ENCODE measurements at places on chromosomes 1 and 21.

- DNase-seq = no peak
Observed at GRCh38 chr1:98325646-98326440, 335.7 kb upstream of the SNX7 start.

DNA sequence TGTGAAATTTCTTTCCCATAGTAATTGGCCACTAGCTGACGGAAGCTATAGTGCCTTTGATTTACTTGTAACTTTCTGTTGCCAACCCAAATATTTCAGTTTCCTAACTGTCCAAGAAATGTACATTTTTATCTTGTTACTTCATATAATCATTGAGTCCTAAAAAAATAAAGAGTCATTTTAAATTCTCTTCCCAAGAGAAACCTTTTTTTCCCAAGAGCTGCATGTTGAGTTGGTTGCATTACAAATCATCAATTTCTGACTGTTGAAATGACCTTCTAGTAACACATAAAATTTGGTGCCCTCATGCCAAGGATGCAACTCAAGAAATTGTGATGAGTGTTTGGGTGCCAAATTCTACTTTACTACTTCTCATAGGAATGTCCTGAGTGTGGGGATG lies 61.0 kb downstream of the HMCN1 start:
- no peak for DNase-seq

- DNase-seq = no peak
Observed at GRCh38 chr1:230303822-230304221, 122.3 kb downstream of the PGBD5 start.

DNA sequence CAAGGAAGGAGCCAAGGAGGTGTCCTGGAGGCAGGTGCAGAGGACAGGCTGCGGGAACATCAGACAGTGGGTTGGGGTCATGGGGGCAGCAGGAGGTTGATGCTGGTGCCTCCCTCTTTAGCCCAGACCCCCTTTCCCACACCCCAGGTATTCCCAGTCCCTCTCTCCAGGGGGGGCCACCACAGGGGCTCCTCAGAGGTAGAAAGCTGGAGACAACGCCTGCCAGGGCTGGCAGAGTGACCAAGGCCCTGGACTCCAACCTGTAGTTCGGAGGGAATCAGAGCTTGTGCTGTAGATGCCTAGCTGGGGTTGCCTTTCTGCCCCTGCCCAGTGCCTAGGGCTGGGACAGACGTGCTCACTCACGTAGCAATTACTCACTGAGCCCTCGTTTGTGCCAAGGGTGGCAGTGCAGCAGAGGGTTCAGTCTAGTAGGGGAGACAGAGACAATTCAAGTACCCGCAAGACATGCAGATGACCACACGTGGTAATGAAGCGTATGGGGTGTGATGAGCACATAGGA lies 148.2 kb downstream of the PTPRU start:
- no peak for DNase-seq

DNA sequence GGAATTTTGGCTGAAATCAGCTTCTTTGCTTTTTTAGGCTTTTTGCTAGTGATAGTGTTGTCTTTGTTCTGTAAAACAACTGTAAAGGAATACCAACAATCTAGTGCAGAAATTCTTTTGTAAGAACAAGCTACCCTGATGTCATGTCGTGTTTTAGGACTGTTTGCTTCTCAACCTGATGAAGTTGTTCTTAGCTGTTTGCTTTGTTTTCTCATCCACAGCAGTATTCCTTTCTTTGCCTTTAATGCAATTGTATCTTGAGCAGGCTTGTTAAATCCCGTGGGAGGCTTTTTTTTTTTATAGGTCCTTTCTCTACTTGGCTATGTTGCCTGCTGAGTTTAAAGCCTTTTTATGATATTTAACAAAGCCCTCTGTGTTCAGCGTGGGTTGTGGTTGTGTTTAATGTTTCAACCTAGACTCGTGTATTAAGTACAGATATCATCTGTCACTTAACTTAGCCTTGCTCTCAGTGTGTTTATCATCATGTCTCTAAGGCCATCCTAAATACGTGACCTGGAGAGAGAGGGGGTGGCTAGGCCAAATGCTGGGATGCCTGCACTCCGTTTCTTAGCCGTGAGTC lies 31.6 kb downstream of the ADARB1 start:
- no peak for DNase-seq

DNA sequence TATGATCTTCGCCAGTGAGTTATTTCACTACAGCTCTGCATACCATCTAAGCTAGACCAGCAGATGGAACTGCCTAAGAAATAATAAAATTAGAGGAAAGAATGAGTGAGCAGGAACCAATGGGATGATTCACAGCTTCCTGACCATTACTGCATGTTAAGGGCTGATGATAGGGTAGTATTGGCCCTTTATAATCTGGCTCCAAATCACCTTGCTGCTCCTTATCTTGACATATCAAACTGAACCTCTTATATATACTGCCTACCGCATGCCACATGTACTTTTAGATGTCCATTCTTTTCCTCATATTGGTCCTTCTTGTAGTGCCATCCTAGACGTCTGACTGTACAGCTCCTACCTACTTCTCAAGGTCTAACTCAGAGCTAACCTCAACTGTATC lies 524.4 kb downstream of the DPYD start:
- DNase-seq = no peak

DNA sequence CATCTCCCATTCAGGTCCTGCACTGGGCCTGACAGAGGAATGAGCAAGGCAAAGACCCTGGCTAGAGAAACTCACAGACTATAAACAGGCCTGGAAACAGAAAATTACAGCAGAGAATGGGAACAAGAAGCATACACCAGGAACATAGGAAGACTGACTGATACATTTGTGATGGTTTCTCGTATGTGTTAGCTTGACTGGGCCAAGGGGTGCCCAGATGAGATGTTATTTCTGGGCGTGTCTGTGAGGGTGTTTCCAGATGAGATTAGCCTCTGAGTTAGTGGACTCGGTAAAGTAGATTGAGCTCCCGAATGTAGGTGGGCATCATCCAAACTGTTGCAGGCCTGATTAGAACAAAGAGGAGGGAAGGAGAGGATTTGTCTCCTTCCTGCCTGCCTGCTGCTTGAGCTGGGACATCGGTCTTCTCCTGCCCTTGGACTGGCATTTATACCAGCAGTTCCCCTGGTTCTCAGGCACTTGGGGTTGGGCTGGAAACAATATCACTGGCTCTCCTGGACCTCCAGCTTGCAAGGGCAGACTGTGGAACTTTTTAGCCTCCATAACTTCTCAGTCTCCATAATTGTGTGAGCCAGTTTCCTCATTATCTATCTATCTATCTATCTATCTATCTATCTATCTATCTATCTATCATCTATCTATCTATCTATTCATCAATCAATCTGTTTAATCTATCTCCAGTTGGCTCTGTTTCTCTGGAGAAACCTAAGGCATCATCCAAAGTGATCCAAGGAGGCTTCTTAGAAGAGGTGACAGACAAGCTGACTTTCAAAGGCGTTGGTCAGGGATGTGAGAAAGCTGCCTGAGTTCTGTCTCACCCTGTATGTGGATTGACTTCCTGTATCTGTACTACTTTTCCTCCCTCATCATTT lies 9.7 kb upstream of the FOXO6 start:
- DNase-seq = no peak

GRCh38 chr1:226973371-226973897 lies 33.3 kb downstream of the COQ8A start:
- DNase-seq = no peak

- DNase-seq = no peak
Observed at GRCh38 chr1:167463875-167464575, 54.3 kb downstream of the CD247 start.

GRCh38 chr1:204584699-204585372 lies 68.6 kb downstream of the MDM4 start:
- no peak for DNase-seq

DNA sequence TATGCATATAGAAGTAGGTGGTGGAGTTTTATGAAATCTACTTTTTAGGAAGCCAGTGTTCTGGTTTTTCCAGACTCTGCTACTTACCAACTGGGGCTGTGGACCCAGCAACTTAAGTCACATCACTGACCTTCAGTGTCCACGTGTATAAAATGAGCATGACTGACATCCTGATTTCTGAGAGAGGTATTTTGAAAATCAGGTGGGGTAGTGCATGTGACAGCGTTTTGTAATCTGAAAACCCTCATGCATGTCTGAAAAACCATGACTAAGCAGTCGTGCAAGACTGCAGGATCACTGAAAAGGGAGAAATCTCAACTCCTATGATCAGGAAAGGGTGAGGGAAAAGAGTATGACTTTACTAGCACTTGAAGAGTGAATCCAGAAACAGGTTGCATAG lies 26.1 kb downstream of the CR1L start:
- DNase-seq = no peak

- DNase-seq = no peak
Observed at GRCh38 chr21:44279354-44280260, 6.1 kb upstream of the AIRE start.

DNA sequence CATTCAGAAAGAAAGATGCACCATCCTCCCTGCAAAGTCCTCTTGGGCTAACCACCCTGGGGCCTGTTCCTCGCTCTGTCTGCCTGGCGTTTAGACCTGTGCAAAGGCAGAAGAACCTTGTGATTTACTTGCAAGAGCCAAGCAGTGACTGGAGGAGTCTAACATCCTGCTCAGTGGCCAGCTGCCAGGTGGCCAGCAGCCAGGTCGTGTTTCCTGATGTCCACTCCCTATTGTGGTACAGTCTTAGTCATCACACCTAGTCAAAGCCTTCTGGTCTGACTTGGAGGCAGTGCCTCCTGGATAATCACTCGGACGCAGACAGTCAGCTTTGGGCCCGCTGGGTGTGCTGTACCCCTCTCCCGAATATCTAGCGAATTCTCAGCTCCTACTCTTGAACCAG lies 118.1 kb downstream of the PGBD5 start:
- DNase-seq = no peak

GRCh38 chr1:205344066-205344928 lies 12.4 kb downstream of the KLHDC8A start:
- peak; percentile 11 for DNase-seq

- no peak for DNase-seq
Observed at GRCh38 chr1:27166351-27166802, 11.5 kb upstream of the SLC9A1 start.

GRCh38 chr1:30109853-30110252 lies 613.5 kb downstream of the MATN1 start:
- no peak for DNase-seq

DNA sequence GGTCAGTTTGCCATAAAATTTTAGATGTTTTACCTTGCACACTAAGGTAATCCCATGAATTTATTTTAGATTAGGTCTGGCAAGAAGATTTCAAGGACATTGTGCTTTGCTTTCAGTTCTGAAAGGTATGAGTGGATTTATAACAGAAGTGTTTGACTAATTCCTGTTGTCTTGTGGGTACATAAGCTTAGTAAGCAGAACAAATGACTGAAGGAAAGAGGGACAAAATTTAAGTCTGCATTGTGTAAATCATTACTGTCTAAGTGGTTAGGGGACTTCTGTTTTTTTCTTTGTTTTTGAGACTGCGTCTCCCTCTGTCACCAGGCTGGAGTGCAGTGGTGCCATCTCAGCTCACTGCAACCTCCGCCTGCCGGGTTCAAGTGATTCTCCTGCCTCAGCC lies 60.1 kb downstream of the PKN2 start:
- DNase-seq = no peak

DNA sequence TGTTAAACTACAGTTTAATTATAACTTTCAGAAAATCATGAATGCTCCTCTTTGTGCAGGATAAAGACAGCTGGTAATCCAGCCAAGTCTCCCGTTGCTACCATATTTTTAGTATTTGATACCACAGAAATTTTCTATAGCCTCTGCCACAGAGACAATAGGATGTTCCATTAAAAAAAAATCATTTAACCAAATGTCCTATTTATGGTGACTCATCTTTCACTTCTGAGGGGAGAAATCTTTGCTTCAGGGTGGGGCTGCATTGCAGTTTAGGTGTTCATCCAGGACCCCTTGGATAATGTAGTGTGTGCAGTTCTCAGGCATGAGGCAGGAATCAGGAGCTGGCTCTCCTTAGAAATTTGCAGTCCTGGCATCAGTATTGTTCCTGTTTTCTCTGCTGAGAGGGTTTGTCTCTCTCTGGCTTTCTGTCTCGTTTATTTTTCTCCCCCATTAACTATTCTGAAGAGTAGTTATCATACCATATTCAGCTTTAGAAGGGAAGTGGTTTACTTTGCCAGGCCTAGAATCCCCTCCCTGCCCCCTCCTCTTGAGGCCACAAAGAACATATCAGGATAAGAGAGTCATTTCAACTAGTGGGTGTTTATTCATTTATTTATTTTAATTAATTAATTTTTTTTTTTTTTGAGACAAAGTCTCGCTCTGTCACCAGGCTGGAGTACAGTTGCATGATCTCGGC lies 3.1 kb downstream of the PRUNE1 start:
- no peak for DNase-seq

GRCh38 chr1:59520194-59520593 lies 223.3 kb downstream of the FGGY start:
- DNase-seq = no peak

GRCh38 chr21:44556879-44557278 lies 1.7 kb downstream of the KRTAP10-3 start:
- DNase-seq = no peak

DNA sequence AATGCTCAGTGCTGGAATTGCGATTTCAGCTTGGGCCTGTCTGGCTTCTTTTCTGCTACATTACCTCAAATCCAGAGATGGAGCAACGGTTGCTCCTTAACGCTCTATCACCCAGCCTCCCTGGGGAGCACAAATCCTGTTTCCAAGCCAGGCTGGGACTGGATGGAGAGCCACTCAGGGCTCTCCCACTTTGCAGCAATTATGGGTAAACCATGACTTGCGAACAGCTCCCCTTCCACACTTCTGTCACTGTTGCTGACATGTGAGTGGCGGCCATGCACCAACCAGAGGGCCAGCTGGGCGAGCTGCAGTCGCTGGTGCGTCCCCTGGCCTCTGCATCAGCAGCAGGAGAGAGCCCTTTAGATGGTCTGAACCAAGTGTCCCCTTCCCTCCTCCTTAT lies 65.1 kb upstream of the RAB4A start:
- DNase-seq = no peak

DNA sequence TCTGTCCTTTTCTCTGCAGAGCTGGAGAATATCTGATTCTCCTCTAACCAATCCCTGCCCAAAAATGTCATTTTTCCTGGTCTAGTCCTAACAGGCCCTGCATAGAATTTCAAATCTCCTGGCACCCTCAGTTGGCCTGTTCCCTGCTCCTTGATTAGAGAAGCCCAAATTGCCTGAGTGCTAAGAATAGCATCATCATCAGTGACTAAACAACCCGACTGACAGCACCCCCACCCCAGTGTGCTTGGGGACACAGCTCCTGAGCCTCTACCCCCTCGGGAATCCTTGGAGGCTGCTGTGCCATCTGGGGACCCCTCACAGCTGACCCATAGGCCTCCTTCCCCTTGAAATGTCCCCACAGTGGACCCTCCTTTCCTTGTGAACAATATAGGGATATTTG lies 94.4 kb downstream of the DDX20 start:
- no peak for DNase-seq

Measured in activated naive CD4-positive, alpha-beta T cell (primary cell).